COLO829 (cell line): ENCODE measurements at places on chromosomes 12 and 14.

DNA sequence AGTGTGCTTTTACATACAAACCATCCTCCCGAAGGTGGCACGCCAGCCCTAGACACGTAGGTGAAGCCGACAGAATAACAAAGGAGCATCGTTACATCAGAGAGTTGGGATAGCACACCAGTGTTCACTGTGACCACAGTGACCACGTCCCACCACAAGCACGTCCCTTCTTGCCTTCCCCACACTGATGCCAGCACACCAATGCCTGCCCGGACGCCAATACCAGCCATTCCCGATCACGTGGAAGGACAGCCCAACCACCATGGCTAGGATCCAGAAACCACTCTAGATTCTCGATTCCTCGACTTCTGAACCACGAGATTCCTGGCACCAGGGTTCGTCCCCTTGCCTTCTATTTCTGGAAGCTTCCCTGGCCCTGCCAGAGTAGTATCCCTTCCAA, 48.0 kb upstream of the GPR68 start:
- DNase-seq = no peak

DNA sequence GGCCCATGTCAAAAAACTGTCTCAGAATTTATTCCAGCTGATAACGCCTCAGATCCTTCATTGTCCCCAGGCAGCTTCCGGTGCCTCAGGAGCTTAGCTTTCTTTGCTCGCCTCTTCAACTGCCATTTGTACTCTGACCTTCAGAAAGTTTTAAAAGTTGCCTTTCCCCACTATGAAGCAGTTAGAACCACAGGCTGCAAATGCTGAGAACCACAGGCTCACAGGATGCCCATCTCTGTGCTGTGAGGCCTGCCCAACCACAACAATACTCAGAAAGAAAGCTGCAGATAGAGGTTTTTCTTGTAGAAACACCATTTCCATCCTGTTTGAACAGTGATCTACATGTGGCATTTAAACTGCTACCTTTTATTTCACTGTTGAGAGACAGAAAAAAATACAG, 131.1 kb downstream of the PRKCH start:
- no peak for DNase-seq

- no peak for DNase-seq
These were observed 156.4 kb downstream of the PLCZ1 start for GRCh38 chr12:18581232-18581962.

DNA sequence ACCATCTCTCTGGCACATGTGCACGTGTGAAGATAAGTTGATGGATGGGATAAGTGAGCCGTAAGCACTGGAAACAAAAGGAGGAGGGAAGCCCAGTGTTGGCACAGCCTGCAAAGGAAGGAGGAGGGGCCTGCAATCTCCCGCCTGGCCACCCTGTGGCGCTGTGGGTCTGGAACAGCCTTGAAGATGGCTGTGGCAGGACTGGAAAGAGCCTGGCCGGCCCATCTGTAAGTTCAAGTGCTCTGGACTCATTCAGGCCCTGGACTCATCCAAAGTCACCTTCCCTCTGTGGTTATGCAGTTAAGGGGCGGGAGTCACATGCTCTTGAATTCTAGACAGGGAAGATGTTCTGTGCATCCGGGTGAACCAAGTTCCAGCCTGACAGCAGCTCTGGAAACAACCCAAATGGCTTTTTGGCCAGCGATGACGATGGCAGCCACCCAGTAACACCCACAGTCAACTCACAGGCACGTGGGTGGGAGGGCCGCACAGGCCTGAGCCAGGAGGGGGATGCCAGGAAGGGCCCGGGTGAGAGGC, 50.4 kb downstream of the CHGA start:
- peak; percentile 91 for DNase-seq

DNA sequence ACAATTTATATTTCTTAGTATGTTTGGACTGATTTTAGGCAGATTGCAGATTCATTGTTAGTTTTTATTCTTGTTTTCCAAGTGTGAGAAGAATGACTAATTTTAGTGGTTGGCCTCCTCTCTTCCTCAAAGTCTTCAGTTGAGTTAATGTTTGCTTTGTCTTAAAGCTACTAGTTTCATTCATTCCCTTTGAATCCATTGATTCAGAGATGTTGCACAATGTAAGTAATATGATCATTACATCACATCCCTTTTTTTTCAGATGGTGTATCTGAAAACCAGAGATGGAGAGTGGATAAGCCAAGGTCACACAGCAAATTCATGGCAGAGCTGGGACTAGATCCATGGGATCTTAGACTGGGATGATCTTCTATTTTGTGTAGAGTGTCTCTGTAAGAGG, 577.5 kb downstream of the BCL11B start:
- no peak for DNase-seq

GRCh38 chr12:84047881-84048280, 864.7 kb downstream of the SLC6A15 start:
- no peak for DNase-seq
